Stimulated activated CD4-positive, alpha-beta T cell treated with anti-CD3 and anti-CD28 coated beads, Interleukin-2, amount 100 ng/mL, for 24 hours (primary cell): ENCODE measurements at places on chromosomes 1 and 21.

GRCh38 chr1:211938561-211938997, 96.8 kb downstream of the INTS7 start:
- DNase-seq, result no peak

DNA sequence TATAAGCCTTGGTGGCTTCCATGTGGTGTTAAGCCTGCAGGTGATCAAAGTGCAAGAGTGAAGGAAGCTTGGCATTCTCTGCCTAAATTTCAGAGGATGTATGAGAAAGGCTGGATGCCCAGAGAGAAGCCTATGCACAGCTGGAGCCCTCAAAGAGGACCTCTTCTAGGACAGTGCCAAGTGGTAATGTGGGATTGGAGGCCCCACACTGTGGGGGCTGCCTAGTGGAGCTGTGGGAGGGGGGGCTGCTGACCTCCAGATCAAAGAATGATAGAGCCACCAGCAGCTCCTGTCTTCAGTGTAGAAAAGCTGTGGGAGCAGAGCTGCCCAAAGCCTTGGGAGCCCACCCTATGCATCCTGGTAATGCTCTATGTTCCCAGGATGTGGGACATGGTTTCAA, 1512.7 kb upstream of the TPTE start:
- no peak for DNase-seq

DNA sequence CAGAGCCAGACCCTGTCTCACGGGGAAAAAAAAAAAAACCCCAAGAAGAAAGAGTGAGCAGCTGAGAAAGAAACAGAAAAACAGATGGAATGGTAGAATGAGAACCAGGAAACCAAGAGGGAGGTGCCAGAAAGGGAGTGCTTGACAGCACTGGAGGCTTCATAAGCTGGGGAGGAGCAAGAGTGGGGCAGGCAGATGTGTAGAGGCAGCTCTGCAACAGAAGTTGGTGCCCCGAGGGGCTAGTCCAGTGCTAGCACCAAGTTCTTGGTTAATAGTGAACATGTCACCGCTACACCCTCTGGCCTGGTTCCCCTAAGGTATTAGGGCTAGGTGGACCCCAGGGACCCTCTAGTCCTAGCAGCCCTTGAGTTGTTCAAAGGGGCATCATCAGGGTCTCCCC, 98.0 kb downstream of the TGFBR3 start:
- no peak for DNase-seq

GRCh38 chr1:17573518-17574041, 34.1 kb downstream of the ARHGEF10L start:
- no peak for DNase-seq

GRCh38 chr1:1221887-1222574, 8.1 kb upstream of the TNFRSF4 start:
- DNase-seq, result no peak
